ENCODE measurements at places on chromosomes 11 and 22. TPM values are rescaled to one million over a fixed set of nuclear protein-coding genes. Genes with fewer than 3 reads are reported as not detected.

DNA sequence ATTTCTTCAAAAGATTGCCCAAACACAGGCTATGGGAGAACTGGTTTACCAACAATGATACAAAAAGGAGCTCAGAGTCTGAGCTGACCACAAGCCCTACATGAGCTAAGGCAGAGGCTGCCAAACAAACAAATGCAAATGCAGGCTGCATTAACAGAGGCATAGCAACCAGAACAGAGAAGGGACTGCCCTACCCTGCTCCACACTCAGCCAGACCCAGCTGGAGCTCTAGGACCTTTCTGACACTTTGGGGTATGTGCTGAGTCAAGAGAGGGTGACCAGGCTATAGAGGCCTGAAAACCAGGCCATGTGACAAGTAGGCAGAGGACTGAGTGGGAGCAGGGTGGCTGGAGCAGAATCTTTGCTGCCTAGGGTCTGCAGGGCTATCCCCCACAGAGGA is 17.8 kb upstream of the P2RY2 start:
- H3K4me3 ChIP-seq: no peak overlapping the region
- no peaks in the 10 kb centered on the region for H3K36me3 ChIP-seq
- H3K27ac ChIP-seq: no peak overlapping the region
- no peak for DNase-seq

DNA sequence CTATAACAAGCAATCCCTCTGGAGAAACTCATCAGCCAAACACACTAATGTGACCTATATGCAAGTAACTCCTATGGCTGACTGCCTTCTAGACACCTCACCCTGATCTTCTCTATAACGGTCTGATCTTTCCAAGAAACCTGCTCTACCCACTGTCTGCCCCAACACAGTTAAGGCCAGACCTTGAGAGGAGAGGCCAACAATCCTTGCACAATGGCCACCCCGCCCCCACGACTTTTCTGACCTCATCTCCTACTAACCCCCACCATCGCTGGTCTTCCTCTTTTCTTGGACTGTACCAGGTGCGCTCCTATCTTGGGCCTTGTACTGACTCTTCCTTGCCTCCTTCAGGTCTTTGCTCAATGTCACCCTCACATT is 12.5 kb downstream of the HIRA start:
- H3K4me1 ChIP-seq: peaks cover 10% of the 10 kb centered on the region
- no peaks in the 10 kb centered on the region for H3K27me3 ChIP-seq
- no peaks in the 10 kb centered on the region for H3K36me3 ChIP-seq
- DNase-seq: no peak

DNA sequence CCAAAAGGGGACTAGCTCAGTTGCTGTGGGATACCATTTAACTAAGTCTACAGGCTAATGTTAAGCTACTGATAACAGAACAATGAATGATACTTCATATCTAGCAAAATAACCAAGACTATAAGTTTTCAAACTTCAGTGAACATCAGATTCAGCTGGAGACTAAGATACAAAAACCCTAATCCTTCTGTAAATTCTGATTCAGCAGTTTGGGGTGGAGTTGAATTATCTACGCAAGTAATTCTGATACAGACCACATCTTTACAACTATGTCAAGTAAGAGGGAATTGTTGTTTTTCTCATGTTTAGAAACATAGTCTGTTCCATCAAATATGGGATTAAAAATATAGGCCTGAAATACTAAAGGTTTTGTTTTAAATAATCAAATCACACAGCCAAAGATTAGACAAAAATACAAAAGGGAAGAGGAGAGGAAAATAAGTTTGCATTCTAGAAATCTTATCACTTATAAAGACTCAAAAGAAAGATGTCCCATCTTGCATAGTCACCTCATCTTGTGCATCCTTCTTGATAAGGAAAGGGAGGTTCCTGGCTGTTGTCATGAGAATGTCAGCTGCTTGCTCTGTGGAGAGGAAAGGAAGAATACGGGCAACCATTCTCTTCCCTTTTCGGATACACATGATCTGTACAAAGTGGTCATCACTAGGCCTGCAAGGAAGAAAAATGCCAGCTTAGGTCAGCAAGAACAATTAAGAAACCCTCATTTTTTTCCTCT is 21.4 kb downstream of the PATL1 start:
- DNase-seq: no peak
- no peak overlapping the region for H3K27ac ChIP-seq
- H3K36me3 ChIP-seq: peaks cover 68% of the 10 kb centered on the region
- H3K4me3 ChIP-seq: no peak overlapping the region
- no peaks in the 10 kb centered on the region for H3K27me3 ChIP-seq
- no peaks in the 10 kb centered on the region for H3K4me1 ChIP-seq

DNA sequence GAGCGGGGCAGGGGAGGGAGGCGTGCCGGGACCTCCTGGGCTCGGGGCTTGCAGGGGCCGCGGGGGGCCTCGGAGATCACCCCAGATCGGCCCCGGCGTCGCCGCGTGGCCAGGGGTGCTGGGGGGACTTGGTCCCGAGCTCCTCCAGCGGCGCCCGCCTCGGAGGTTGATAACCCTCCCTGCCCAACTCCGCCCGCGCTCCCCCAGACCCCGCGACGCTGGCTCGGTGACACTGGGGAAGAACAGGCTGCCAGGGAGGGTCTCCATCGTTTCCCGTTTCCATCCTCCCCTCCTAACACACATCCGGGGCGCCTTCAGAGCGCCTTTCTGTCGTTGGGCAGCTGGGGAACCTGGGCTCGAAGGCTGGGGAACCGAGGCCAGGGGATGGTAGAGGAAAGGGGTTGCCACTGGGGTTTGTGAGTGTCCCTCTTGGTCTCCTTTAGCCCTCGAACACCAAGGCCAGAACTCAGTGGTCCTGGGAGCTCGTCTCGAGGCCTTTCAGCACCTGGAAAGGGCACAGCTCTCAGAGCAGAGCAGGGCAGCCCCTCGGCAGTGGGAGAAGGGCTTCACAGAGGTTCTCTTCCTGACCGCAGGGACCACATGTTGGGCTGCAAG is 431 bp downstream of the SLC37A2 start:
- peak overlapping the region; percentile 71 for H3K4me3 ChIP-seq
- peak; percentile 91 for DNase-seq
- peaks cover 21% of the 10 kb centered on the region for H3K4me1 ChIP-seq
- no peaks in the 10 kb centered on the region for H3K36me3 ChIP-seq

Gene KCNE3
- total RNA-seq: 7.1 TPM

DNA sequence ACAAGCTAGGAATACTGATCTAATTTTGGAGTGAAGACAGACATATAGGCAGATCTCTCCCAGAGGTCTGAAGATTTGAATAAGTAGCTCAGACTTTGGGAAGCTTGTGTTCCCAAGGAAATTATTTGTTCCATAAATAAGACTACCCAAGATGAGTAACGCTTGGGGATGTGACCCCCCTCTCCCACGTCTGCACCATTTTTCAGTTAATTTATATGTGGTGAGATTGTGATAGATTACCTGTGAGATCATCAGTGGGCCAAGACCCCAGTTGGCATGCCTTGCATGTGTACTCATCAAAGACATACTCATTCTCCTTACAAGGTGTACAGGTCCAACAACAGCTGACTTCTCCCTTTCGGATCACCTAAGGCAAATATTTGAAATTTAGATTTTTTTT is 252.8 kb upstream of the CTSC start:
- no peaks in the 10 kb centered on the region for H3K36me3 ChIP-seq
- H3K4me1 ChIP-seq: peaks cover 16% of the 10 kb centered on the region
- no peaks in the 10 kb centered on the region for H3K27me3 ChIP-seq
- DNase-seq: no peak
